ENCODE measurements at places on chromosomes 2 and 18. TPM values are rescaled to one million over a fixed set of nuclear protein-coding genes. Genes with fewer than 3 reads are reported as not detected.

The IL18R1 gene
- total RNA-seq: 21.3 TPM

The TUBA3E gene
- not detected for total RNA-seq

The GKN2 gene
- total RNA-seq: not detected

The SDC1 gene
- total RNA-seq: 0.14 TPM

The DNER gene
- total RNA-seq: not detected

Data from T-helper 2 cell treated with Interferon-gamma antibody and Interleukin-4, amounts not matched to agents 100 ng/mL and 5 ng/mL, for 36 hours (primary cell).